Natural killer cell treated with Interleukin-12 subunit alpha and Interleukin-12 subunit beta and Interleukin-15 and Interleukin-18, amount 100 ng/mL, for 72 hours (primary cell): ENCODE measurements at places on chromosomes 7 and 10. TPM values are rescaled to one million over a fixed set of nuclear protein-coding genes. Genes with fewer than 3 reads are reported as not detected.

Gene SPDYE9
- total RNA-seq: not detected

Gene CTAGE8
- 0.31 TPM for total RNA-seq

Gene PON1
- total RNA-seq: not detected

Gene FAM237B
- not detected for total RNA-seq

Gene GIMAP4
- total RNA-seq: 245 TPM

Gene ARHGAP22
- total RNA-seq: 0.14 TPM

Gene PON3
- total RNA-seq: not detected

Gene DPY19L1
- 30.9 TPM for total RNA-seq

Gene VIPR2
- total RNA-seq: 0.36 TPM

DNA sequence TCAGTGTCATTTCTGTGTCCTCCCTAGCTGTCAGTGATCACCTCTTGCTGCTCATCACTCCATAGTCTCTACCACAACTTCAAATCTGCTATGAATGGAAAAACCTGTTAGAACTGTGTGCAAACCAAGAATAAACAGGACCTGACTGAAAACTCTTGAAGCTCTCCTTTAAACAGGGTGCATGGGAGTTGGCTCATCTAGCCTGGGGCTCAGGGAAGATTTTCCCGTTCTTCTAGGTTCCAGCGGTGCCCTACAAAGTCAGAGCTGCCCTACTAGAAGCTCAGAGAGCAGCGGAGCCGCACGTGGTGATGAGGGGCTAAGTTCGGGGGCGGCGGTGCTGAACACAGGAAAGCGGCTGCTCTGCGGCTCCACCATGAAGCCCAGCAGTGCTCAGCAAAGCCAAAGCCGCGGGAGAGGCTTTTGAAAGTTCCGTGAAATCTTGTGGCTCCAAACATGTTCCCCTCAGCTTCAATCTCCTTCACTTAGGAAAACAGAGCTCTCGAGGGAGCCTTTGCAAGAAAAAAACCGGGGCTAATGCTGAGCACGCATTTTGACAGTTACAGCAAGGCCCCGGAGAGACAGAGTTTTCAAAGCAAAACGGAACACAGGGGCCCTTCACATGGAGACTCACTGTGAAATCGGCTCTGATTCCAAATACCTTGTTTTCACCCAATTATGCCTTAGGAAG is 30.5 kb downstream of the RGS10 start:
- peaks cover 4% of the 10 kb centered on the region for H3K4me1 ChIP-seq
- no peak for DNase-seq
- no peaks in the 10 kb centered on the region for H3K36me3 ChIP-seq
- no peak overlapping the region for H3K4me3 ChIP-seq

DNA sequence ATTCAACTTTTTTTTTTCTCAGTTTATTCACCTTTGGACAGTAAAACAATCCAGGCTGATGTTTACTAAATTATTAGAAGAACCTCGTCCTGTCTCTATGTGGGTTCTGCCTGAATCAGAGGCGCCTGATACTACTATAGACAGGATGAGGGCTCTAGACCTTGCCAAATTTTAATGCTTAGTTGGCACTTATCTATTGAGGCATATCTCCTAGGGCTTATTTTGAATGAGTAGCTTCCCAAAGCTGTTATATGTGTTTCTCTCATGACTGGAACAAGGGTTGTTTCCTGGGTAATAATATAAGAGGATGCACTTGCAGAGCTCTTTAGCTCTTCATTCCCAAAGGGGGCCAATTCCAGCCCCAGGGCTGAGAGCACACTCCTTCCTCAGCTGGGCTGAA is 23.6 kb downstream of the HECW1 start:
- no peak overlapping the region for H3K27ac ChIP-seq
- no peaks in the 10 kb centered on the region for H3K4me1 ChIP-seq
- H3K27me3 ChIP-seq: peaks cover 18% of the 10 kb centered on the region
- DNase-seq: no peak

DNA sequence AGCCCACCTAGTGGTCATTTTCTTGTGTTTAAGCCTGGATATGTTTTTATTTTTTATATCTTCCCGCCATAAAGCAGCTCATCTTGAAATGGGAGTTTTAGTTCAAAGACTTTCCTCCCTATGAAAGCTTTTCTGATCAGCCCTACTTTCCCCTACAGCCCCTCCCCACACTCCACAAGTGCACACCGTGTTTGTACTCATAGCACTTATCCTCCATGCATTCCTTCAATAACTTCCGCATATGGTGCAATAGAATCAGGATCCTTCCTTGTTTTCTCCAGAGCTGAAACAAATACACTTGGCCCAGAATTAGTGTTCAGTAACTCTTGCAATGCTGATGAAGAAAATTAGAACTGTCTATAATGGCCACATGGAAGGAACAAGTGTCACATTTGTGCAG is 235.9 kb downstream of the KCNMA1 start:
- H3K27ac ChIP-seq: no peak overlapping the region
- DNase-seq: no peak
- H3K4me3 ChIP-seq: no peak overlapping the region
- no peaks in the 10 kb centered on the region for H3K4me1 ChIP-seq

DNA sequence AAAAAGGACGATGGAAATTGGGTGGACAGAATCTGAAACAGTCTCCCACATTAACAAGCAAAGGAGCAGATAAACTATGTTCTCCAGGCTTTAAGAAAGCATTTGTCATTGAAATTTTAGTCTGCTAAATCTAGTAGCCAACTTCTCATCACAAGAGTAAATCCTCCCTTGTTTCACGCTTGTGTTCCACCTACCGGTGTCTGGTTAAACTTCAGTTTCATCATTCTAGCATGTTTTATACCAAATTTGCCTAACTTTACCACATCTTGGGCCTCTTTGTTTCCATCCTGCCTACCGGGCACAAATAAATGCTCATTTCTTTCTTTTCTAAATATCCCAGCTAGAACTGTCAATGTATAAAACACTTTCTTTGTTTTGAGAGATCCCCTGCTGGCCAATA is 5.8 kb downstream of the LIPA start:
- no peaks in the 10 kb centered on the region for H3K27me3 ChIP-seq
- peaks cover 15% of the 10 kb centered on the region for H3K4me1 ChIP-seq
- no peak for DNase-seq
- no peaks in the 10 kb centered on the region for H3K36me3 ChIP-seq
- no peak overlapping the region for H3K4me3 ChIP-seq

DNA sequence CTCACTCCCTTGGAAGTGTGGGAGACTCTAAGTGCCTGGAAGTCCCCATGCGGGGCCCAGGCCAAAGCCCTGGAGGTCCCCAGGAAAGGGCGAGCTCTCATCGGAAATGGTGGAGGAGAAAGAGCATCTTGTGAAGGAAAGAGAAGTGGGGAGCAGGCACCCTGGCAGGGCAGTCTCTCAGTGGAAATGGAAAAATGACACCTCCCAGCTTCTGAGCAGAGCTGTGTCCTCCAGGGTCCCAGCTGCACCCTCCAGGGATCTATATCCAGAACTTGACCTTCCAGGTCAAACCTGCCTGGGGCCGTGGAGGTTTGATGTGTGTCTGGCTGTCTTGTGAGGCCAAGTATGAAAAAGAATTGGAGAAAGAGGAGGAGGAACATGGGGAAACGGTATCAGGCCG is 29.5 kb downstream of the PAX2 start:
- no peak for DNase-seq
- H3K4me3 ChIP-seq: no peak overlapping the region
- no peak overlapping the region for H3K27ac ChIP-seq
- H3K4me1 ChIP-seq: no peaks in the 10 kb centered on the region

- no peaks in the 10 kb centered on the region for H3K36me3 ChIP-seq
- DNase-seq: no peak
- H3K27me3 ChIP-seq: no peaks in the 10 kb centered on the region
- no peak overlapping the region for H3K4me3 ChIP-seq
Measured at GRCh38 chr10:64115908-64116643, 594.9 kb downstream of the REEP3 start.

DNA sequence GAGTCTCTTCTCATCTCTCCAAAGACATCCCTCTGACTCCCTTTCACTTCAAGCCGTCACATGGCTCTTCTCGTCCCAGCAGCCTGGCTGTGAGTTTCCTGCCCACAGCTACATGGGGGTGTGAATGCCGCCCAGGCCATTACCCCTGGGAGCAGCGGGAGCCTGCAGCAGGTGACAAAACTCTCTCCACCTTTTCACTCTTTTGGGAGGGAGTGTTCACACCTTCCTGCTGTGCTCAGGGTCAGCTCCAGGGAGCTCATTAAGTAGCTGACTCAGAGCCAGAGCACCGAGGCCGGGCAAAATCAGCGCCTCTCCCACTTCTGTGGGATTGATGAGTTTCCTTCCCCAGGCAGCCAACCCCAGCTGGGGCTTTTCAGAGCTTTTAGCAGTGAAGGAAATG is 271.3 kb downstream of the TYW1 start:
- peaks cover 7% of the 10 kb centered on the region for H3K36me3 ChIP-seq
- H3K27me3 ChIP-seq: no peaks in the 10 kb centered on the region
- H3K4me1 ChIP-seq: peaks cover 7% of the 10 kb centered on the region
- DNase-seq: no peak

GRCh38 chr10:51638211-51638610 is 61.2 kb downstream of the CSTF2T start:
- H3K27ac ChIP-seq: no peak overlapping the region
- H3K4me1 ChIP-seq: no peaks in the 10 kb centered on the region
- no peaks in the 10 kb centered on the region for H3K27me3 ChIP-seq
- H3K4me3 ChIP-seq: no peak overlapping the region
- no peaks in the 10 kb centered on the region for H3K36me3 ChIP-seq

DNA sequence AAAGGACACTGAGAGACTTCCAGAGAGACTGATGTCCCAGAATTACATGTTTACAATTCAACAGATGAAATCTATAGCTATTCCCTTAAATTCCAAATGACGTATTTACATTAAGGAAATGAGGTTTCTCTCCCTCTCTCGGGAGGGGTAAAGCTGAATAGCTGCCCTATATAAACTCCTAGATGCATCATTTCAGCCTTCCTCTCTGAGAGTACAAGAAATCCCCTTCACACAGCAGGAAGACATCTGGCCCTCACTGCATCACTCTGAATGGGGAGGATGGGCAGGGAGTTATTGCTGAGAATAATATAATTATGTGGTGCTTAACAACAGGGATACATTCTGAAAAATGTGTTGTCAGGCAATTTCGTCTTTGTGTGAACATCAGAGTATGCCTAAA is 11.0 kb downstream of the POT1 start:
- DNase-seq: no peak
- H3K36me3 ChIP-seq: no peaks in the 10 kb centered on the region
- no peak overlapping the region for H3K27ac ChIP-seq
- H3K4me1 ChIP-seq: peaks cover 6% of the 10 kb centered on the region
- H3K27me3 ChIP-seq: no peaks in the 10 kb centered on the region
- H3K4me3 ChIP-seq: no peak overlapping the region
